CD14-positive monocyte (primary cell): ENCODE measurements at places on chromosomes 16 and 17.

DNA sequence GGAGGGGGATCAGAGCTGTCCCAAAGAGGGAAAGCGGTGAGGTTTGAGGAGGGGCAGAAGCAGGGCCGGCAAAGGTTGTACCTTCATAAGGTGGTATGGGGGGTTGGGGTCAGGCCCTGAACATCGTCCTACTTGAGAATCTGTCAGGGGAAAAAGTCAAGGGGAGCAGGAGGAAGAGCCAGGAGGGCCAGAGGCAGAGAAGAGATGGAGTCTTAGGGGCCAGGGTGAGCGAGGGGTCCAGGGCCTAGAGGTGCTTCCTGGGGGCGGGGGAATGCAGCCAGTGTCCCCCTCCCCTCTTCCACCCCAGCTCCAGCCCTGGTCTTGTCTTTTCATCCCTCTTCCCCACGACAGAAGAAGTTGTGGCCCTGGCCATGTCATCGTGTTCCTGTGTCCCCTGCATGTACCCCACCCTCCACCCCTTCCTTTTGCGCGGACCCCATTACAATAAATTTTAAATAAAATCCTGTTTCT lies 1.3 kb upstream of the PRRT2 start:
- no peak for DNase-seq

DNA sequence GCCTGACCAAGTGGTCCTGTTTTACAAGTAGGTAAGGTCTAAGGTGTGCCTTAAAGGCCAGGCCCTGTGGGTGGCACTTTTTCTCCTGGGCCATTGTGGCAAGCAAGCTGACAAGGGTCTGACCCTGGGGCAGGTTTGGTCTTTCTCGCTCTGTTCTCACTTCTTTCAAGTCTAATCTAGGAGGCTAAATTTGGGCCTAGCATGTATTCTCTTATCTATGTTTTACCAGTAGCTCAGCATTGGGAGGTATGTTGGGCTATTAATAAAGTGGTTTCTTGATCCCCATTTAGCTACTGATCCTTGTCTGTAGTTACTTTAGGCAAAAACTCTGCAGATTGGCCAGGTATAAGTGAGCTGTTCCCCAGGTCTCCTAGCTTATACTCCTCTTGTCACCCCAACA lies 77.7 kb downstream of the DNAH3 start:
- no peak for DNase-seq

- no peak for DNase-seq
Observed at GRCh38 chr16:88308441-88309173, 74.2 kb upstream of the ZNF469 start.

DNA sequence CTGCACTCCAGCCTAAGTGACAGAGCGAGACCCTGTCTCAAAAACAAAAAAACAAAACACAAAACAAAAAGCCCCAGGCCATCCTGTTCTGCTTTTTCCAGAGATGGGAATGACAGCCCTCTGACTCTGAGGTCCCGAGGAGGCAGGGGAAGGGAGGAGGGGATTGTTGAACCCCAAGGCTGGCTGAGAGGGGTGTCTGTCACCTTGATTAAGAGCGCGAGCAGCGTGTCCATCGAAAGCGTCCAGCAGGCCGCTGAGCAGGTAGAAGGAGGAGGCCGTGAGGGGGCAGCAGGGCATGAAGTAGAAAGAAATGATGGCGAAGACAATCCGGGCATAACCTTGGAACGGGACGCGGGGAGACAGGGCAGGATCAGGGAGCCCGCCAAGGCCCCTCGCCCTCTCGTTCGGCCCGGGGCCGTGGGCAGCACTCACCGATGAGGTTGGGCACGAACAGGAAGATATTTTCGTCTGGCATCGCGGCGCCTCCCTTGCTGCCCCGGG lies 593 bp downstream of the CDIPT start:
- no peak for DNase-seq

- DNase-seq, result peak; percentile 28
Observed at GRCh38 chr17:9905902-9906301, 831 bp upstream of the RCVRN start.

DNA sequence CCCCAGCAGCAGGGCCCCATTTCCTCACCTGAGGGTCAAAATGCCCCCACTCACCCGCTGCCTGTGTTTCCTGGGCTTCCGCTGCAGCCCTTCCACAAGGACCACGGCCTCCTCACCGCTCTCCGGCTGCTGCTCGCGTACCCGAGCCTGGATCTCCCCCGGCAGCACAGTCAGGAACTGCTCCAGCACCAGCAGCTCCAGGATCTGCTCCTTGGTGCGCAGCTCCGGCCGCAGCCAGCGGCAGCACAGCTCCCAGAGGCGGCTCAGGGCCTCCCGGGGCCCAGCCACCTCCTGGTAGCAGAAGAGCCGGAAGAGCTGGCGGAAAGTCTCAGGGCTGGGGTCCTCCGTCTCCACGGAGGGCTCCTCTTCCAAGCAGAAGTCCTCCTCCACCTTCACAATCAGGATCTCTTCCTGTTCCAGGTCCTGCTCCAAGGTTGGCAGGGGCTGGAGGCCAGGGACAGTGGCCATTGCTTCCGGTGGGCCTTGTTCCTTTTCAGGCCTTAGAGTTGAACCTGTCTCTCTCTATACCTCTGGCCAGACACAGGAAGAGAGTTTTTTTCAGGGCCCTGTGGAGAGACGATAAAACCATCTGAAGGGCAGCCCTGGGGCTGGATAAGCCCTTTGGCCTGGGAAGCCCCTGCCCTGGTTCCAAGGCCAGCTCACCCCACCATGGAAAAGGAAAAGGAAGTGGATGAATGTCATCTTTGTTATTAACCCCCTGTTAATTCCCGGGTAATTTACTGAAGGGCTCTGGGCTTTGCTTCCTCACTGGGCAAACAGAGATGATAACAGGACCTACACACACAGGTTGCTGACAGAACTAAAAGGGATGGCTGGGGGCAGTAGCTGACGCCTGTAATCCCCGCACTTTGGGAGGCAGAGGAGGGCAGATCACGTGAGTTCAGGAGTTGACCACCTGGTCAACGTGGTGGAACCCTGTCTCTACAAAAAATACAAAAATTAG lies 1.2 kb downstream of the ZNF500 start:
- DNase-seq, result no peak

GRCh38 chr17:38538906-38539305 lies 66.8 kb downstream of the SRCIN1 start:
- DNase-seq, result no peak

DNA sequence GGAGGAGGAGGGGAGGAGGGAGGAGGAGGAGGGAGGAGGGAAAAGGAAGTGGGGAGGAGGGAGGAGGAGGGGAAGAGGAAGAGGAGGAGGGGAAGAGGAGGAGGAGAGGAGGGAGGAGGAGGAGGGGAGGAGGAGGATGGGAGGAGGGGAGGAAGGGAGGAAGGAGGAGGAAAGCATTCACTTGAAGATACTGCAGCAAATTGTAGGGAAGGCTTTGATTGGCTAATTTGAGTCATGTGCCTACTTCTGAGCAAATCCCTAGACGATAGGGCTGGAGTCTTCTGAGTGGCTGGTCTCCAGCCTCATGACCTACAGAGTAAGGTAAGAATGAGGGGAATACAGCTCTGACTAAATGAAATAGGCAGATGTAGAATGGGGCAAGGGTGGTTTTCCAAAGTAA lies 783.2 kb upstream of the RBFOX1 start:
- no peak for DNase-seq

DNA sequence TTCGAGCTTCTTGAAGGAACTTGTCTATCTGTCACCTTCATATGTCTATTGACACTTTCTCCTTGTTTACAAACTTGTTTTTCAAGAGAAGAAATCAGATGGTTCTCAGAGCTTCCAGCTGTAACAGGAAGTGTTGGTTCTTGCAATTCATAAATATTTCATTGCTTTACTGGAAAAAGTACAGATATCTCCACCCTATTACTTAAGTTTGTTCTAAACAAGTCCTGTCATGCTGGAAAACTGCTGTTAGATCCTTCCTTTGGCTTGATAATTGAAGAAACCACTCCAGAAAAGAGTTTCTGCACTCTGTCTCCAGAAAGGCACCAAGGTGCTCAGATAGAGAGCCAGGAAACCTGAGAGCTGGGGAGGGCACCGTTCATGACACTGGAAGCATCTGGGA lies 181.6 kb downstream of the DNAH9 start:
- DNase-seq, result no peak

DNA sequence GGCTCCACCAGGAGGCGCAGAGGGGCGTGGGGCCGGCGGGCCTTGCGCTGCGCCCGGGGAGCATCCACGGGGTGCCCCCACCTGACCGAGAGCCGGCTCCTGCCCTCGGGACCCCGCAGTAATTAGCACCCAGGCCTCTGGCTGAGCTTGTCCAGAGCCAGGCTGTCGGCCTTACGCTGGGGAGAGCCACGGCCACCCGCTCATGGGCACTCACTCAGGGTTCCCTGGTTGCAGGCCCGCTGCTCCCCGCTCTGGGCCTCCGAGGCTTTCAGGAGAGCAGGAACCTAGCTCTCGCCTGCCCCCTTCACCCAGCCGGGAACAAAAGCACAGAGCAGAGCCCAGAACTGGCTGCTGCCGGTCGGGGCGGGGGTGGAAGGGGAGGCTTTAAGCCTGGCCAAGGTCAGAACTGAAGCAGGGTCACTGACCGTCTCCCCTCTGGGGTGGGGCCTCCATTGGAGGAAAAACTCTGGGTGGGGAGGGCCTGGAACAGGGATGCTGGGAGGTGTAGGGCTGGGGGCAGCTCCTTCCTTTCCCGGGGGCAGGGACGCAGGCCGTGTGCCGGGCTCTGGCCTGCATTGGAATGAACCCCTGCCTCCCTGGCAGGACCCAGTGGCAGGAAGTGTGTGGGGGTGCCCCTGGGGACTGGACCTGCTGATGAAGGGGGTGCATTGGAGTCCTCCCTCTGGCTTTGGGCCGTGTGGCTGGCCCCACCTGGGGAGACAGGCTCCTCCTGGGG lies 12.3 kb downstream of the GLIS2 start:
- peak; percentile 56 for DNase-seq

- no peak for DNase-seq
Observed at GRCh38 chr16:9389543-9390207, 298.2 kb downstream of the HAPSTR1 start.

GRCh38 chr17:2191785-2192184 lies 111.8 kb downstream of the SMG6 start:
- DNase-seq, result no peak
